Left ventricle myocardium inferior (tissue), 1 donor: ENCODE measurements at places on chromosomes 1 and 21. TPM values are rescaled to one million over a fixed set of nuclear protein-coding genes. Genes with fewer than 3 reads are reported as not detected.

LPAR3 gene
- 16.2 TPM for total RNA-seq

DNAJC28 gene
- 6.5 TPM for total RNA-seq

CACNA1S gene
- not detected for total RNA-seq

AJAP1 gene
- 0.16 TPM for total RNA-seq

NBPF20 gene
- 0.88 TPM for total RNA-seq

SPRR1B gene
- total RNA-seq = not detected

PPIAL4G gene
- total RNA-seq = not detected

NBPF10 gene
- total RNA-seq = 0.69 TPM

CD48 gene
- 1.3 TPM for total RNA-seq

LCE1D gene
- not detected for total RNA-seq

C1orf94 gene
- total RNA-seq = not detected

THBS3 gene
- 7.2 TPM for total RNA-seq

ARPC5 gene
- total RNA-seq = 33.6 TPM

- DNase-seq = no peak
- H3K4me3 ChIP-seq = no peak overlapping the region
- no peaks in the 10 kb centered on the region for H3K27me3 ChIP-seq
- peaks cover 3% of the 10 kb centered on the region for H3K4me1 ChIP-seq
These were observed 583.2 kb upstream of the B3GALT2 start for GRCh38 chr1:193769651-193770050.

DNA sequence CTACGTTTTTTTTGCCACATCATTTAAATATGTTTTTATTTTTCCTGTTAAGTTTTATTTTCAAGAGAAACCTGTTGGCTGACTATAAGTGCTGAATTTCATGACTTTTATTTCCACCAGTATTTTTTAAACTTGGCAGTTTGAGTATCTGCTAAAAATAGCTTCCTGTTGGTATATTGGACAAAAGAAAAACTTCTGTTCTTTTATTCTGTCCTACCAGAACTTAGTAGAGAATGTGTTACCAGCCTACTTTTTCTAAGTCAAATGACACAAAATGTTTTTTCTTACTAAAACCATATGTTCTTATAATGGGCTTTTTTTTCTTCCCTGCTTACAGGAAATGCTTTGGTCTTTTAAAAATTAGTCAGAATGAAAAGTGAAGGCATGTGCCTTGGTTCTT lies 7.6 kb downstream of the DR1 start:
- H3K27me3 ChIP-seq = no peaks in the 10 kb centered on the region
- H3K4me3 ChIP-seq = no peak overlapping the region
- DNase-seq = no peak
- H3K4me1 ChIP-seq = peaks cover 65% of the 10 kb centered on the region

GRCh38 chr1:91026320-91026719 lies 4.5 kb upstream of the ZNF644 start:
- H3K27ac ChIP-seq = no peak overlapping the region
- peaks cover 16% of the 10 kb centered on the region for H3K27me3 ChIP-seq
- no peak for DNase-seq
- H3K4me3 ChIP-seq = no peak overlapping the region

- H3K36me3 ChIP-seq = no peaks in the 10 kb centered on the region
- no peak overlapping the region for H3K27ac ChIP-seq
- DNase-seq = no peak
- no peaks in the 10 kb centered on the region for H3K27me3 ChIP-seq
- no peaks in the 10 kb centered on the region for H3K4me1 ChIP-seq
These were observed 46.9 kb downstream of the HLX start for GRCh38 chr1:220926146-220926545.

GRCh38 chr1:173202424-173203145 lies 4.5 kb downstream of the TNFSF4 start:
- H3K27ac ChIP-seq = no peak overlapping the region
- no peaks in the 10 kb centered on the region for H3K36me3 ChIP-seq
- no peak for DNase-seq
- H3K4me3 ChIP-seq = no peak overlapping the region

DNA sequence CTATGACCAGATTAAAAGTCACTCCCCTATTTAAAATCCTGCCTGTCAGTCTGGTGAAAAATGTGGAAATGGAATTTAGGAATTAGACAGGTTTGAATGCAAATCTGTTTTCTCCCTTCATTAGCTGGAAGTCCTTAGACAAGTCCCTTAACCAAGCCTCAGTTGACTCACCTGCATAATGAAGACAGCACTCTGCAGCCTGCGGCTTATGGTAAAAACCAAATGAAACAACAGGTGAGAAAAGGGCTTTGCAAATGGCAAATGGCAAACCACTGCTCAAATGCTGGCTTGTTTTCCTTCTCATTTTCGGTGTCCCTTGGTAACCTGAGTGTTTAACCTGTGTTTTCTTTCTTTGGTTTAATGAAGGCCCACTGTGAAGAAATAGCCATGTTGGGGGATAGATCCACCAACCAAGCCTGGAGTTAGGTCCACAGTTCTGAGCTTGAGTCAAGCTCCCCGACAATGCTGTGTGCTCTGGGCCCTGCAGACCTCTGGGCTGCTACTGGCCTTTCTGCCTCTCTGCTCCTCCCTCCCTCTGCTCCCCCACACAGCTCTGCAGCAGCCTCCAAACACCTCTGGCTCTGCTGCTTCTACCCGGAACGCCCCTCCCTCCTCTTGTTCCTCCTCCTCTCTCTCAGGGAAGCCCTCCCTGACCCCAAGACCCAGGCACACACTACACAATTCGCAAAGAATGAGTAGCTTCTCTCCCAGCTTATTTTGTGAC lies 641.8 kb downstream of the MATN1 start:
- no peak overlapping the region for H3K4me3 ChIP-seq
- no peak overlapping the region for H3K27ac ChIP-seq
- peaks cover 42% of the 10 kb centered on the region for H3K27me3 ChIP-seq
- no peaks in the 10 kb centered on the region for H3K36me3 ChIP-seq

GRCh38 chr1:222694927-222695326 lies 17.4 kb downstream of the AIDA start:
- no peak overlapping the region for H3K27ac ChIP-seq
- peaks cover 32% of the 10 kb centered on the region for H3K36me3 ChIP-seq
- no peak overlapping the region for H3K4me3 ChIP-seq
- no peaks in the 10 kb centered on the region for H3K27me3 ChIP-seq
- H3K4me1 ChIP-seq = peaks cover 9% of the 10 kb centered on the region
- DNase-seq = no peak

DNA sequence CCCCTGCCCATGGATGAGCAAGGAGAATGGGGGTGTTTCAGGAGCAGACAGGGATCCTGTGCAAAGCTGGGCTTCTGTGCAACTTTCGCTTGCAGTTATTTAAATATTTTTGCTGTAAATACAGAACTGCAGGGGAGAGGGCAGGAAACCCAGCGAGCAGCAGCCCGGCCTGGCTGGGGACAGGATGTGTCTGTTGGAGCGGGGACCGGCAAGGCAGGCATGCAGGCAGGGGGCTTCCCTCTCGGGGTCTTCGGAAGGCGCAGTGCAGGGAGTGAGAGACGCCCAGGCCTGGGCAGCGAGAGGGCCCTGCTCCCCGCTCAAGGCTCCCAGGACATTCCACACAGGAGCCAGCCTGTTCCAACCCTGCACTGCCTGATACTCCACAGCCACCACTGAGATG lies 1.7 kb upstream of the AIRE start:
- H3K4me1 ChIP-seq = peaks cover 8% of the 10 kb centered on the region
- H3K36me3 ChIP-seq = no peaks in the 10 kb centered on the region
- H3K27me3 ChIP-seq = peaks cover 38% of the 10 kb centered on the region
- H3K27ac ChIP-seq = no peak overlapping the region

- peak; percentile 84 for DNase-seq
- peaks cover 46% of the 10 kb centered on the region for H3K4me1 ChIP-seq
- peaks cover 22% of the 10 kb centered on the region for H3K27me3 ChIP-seq
- no peaks in the 10 kb centered on the region for H3K36me3 ChIP-seq
- peak overlapping the region; percentile 59 for H3K4me3 ChIP-seq
These were observed 9.1 kb downstream of the TLR5 start for GRCh38 chr1:223133824-223134435.

- no peaks in the 10 kb centered on the region for H3K36me3 ChIP-seq
- peak within 1 kb of the TSS; percentile 84 for H3K27ac ChIP-seq
- H3K27me3 ChIP-seq = no peaks in the 10 kb centered on the region
- peak; percentile 77 for DNase-seq
These were observed at the start of gene C2CD2 for GRCh38 chr21:41953831-41954653. Gene C2CD2, minus strand, starts transcription at chr21:41954018. Its CDS starts 370 bp downstream, at chr21:41953648.

DNA sequence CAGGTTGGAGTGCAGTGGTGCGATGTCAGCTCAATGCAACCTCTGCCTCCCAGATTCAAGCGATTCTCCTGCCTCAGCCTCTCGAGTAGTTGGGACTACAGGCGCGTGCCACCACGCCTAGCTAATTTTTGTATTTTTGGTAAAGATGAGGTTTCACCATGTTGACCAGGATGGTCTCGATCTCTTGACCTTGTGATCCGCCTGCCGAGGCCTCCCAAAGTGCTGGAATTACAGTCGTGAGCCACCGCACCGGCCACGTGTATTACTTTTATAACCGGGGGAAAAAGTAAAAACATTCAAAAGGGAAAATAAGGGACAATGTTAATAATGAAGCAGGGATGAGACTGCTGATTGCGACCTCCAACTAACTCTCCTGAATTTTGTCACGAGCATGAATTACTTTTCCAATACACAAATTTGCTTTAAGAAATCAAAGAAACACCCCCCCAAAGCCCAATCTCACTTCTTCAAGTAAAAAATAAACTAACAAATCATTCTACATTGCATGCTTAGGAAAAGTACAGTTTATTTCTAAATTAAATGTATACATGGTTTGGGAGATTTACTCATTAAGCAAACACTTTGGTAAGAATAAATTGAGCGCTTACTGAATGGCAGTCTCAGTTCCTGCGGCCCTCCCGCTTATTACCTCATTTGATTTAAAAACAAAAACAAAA lies 521 bp upstream of the ZBED6 start:
- peaks cover 4% of the 10 kb centered on the region for H3K36me3 ChIP-seq
- H3K4me1 ChIP-seq = peaks cover 42% of the 10 kb centered on the region
- H3K4me3 ChIP-seq = peak overlapping the region; percentile 77
- H3K27ac ChIP-seq = peak overlapping the region; percentile 96
- DNase-seq = no peak
- H3K27me3 ChIP-seq = no peaks in the 10 kb centered on the region

GRCh38 chr21:15060543-15061175 lies 4.1 kb downstream of the NRIP1 start:
- peak overlapping the region; percentile 22 for H3K4me3 ChIP-seq
- H3K27ac ChIP-seq = peak overlapping the region; percentile 0
- peaks cover 95% of the 10 kb centered on the region for H3K4me1 ChIP-seq

GRCh38 chr1:179128520-179128919 lies 46.6 kb downstream of the TOR3A start:
- H3K27me3 ChIP-seq = no peaks in the 10 kb centered on the region
- no peak overlapping the region for H3K27ac ChIP-seq
- H3K4me3 ChIP-seq = no peak overlapping the region
- peaks cover 23% of the 10 kb centered on the region for H3K36me3 ChIP-seq
- H3K4me1 ChIP-seq = peaks cover 21% of the 10 kb centered on the region
- DNase-seq = no peak

GRCh38 chr1:243917177-243917862 lies 67.3 kb upstream of the AKT3 start:
- H3K36me3 ChIP-seq = no peaks in the 10 kb centered on the region
- peaks cover 68% of the 10 kb centered on the region for H3K27me3 ChIP-seq
- DNase-seq = peak; percentile 21
- peak overlapping the region; percentile 66 for H3K4me3 ChIP-seq

DNA sequence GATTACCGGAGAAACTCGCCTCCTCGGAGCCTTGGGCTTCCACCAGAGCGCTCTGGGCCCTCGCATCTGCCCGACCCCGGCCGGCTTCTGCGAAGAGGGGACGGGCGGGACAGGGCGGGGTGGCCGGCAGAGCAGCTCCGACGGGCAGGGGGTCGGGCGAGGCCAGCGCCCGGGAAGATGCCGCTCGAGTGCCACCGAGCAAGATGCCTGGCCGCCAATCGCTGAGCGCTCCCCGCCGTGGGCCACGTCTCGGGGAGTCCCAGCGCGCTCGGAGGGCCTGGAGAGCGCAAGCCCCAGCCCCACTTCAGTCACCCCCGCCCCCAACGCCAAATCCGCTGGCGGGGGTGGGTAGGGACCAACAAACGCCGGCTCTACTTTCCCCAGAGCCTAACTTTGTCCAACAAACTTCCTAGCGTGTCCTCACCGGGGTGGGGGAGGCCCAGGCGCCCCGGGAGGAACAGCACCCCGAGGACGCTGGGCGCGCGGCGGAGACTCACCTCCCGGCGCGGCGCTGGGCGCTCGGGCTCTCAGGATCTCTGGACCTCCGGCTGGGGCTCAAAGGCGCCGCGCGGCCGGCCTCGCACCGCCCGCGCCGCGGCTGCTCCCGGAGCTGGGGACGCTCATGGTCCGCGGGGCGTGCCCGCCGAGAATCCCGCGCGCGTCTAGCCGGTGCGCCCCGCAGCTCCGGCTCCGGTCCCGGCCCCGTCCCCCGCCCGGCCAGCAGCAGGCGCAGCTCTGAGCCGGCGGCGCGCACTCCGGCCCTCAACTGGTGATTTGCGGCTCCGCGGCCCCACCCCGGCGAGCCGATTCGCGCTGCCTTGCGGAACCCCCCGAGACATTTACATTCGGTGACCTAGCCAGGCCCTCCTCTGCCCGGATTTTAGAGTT lies at the start of gene BCAR3:
Gene BCAR3, minus strand, starts transcription at position 737 of the 888 bp plus-strand sequence. CDS start 6,907 bp downstream, outside the sequence.
- H3K27me3 ChIP-seq = no peaks in the 10 kb centered on the region
- peaks cover 61% of the 10 kb centered on the region for H3K4me1 ChIP-seq
- peak within 1 kb of the TSS; percentile 94 for H3K27ac ChIP-seq
- H3K4me3 ChIP-seq = peak within 1 kb of the TSS; percentile 95

DNA sequence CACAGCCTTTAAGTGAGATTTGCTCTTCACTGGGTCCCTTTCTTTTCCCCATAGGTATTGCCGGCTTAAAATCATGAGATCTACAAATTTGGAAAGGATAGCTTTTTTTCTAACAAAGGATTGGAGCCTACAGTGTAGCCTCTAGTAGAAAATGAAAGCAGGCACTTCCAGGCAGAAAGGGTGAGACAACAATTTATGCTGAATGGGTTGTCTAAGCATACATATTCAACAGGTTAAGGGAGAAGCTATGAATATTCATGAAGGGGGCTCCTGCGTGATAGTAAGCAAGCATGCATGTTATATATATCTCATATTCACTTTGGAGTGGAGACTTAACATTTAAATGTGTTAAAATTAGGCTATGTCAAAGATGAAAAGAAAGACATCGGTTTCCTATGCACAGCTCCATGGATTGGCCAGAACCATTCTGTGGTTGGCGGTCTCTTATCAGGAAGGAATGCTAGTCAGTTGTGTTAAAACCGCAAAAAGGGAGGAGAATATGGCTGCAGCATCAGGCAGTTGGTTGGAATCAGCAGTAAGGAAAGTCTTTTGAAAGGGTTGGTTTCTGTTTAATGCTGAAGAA lies 66.0 kb downstream of the VCAM1 start:
- DNase-seq = no peak
- no peak overlapping the region for H3K4me3 ChIP-seq
- H3K36me3 ChIP-seq = no peaks in the 10 kb centered on the region
- H3K4me1 ChIP-seq = no peaks in the 10 kb centered on the region
- no peaks in the 10 kb centered on the region for H3K27me3 ChIP-seq

DNA sequence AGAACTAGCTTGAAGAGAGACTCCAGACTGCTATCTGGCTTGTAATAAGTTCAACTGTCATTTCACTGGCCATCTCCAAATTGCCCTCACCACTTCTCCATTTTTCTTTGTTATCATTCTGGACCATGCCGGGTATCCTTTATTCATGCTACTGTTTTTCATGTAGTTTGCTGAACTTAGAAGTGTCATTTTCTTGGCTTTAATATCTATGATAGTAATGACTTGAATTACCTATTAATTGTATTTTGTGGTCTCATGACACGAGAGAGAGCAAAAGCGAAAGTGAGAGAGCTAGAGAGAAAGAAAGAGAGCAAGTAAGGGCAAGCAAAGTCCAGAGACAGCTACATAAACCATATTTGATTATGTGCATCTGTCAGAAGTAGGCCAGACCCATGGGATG lies 184.9 kb upstream of the ATP1B1 start:
- H3K36me3 ChIP-seq = no peaks in the 10 kb centered on the region
- DNase-seq = no peak
- H3K27me3 ChIP-seq = no peaks in the 10 kb centered on the region
- H3K27ac ChIP-seq = peak overlapping the region; percentile 66
